Epithelial cell of esophagus (primary cell): ENCODE measurements at places on chromosomes 3 and 15.

GRCh38 chr3:114877378-114878113 is 269.5 kb downstream of the ZBTB20 start:
- no peak for DNase-seq

DNA sequence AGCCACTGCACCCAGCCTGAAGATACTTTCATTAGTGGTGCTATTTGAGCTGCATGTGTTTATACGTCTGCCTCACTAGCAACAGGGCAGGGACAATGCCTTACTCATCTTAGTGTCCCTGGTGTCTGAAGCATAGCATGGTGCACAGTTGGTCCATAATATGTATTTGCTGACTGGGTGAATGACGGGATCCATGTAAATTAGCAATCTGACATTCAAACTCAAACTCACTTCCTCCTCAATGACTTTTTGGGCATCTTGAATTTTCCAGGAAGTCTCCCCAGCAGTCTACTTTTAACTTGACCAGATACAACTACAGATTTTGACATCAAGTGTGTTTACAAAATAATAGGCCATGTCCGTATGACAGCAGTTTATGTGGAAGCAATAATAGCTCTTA is 3.0 kb upstream of the LDHAL6B start:
- no peak for DNase-seq

GRCh38 chr3:40337136-40338108 is 27.9 kb downstream of the EIF1B start:
- DNase-seq: peak; percentile 91

- no peak for DNase-seq
Observed at GRCh38 chr3:122989856-122990575, 37.5 kb downstream of the SEMA5B start.

GRCh38 chr3:188760408-188760807 is 411.4 kb upstream of the TPRG1 start:
- peak; percentile 88 for DNase-seq

DNA sequence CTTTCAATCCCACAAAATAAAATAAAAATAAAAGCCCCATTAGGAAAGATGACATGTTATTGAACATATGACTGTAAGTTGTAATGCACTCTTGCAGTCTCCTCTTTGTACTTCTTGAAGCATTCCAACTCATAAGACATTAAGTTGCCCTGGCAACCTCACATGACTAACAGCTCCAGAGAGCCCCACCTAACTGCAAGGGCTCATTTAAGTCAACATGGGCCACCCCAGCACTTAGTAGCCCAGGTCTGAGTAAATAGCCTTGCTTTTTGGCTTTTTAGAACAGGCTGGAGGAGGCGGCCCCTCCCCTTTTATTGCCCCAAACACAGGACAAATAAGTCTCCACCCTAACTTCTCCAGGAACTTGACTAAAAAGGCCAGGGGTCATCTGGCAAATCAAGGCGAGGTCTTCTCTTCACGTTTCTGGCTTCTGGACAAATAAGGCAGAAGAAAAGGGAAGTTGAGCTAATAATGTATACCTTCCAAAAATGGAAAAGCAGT is 135.1 kb downstream of the TMCO5A start:
- DNase-seq: peak; percentile 86
